ENCODE measurements at places on chromosomes 7 and 10.

DNA sequence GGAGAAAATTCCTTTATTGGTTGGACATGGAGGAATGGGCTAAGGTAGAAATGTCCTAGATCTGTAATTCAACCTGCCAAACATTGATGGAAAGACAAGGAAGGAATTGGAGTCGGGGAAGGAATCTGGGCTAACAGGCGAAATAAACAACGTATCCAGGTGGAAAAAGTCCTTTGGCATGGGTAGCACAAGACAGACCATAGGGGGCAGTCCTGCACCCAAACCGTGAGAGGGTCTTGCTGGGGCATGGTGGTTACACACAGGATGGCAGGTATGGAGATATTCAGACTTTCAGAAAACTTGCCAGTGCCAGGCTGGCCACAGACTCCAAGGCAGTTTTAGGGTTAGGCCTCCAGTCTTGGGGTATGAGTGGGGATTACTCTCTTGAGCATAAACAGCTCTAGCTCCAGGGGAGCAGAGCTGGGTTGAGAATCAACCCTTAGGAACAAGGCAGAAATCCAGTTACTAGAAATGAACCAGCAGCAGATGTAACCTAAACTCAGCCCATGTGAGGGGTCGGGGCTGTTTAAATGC lies 188.6 kb upstream of the GDF10 start:
- DNase-seq: no peak

- no peak for DNase-seq
Observed at GRCh38 chr10:109979215-109979614, 28.6 kb upstream of the ADD3 start.

DNA sequence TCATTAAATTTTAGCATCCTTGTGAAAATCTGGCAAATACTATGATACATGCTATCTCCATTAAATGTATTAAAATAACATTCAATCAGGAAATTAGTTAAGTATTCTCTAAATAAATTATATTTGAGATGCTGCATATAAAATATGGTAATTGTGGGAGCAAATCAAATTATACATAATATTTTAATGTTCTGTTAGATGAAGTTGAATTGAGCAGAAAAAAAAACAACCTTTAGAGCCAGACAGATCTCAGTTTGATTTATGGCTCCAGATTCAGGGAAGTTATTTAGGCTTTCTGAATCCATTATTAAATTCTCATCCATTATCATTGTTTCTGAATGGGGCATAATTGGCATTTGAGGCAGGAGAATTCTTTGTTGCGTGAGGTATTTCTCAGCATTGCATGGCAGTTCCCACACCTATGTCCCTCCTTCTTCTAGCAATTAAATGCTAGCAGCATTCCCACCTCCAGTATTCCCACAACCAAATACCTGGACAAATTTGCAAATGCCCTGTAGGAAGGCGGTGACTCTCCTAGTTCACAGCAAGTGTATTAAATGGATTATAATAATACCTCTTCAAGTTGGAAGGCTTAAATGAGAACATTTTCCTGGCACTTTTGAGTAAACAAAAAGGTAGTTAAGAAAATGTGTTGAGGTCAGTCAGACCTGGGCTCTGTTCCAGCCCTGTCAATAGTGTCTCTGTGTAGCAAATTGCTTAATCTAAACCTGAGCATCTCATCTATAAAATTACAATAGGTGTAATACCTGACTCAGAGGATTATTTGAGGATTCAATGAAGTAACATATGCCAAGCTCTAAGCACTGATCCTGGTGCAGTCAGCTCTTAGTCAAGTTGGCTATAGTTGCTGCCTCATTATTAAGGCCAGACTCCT lies 108.9 kb downstream of the RNLS start:
- no peak for DNase-seq

DNA sequence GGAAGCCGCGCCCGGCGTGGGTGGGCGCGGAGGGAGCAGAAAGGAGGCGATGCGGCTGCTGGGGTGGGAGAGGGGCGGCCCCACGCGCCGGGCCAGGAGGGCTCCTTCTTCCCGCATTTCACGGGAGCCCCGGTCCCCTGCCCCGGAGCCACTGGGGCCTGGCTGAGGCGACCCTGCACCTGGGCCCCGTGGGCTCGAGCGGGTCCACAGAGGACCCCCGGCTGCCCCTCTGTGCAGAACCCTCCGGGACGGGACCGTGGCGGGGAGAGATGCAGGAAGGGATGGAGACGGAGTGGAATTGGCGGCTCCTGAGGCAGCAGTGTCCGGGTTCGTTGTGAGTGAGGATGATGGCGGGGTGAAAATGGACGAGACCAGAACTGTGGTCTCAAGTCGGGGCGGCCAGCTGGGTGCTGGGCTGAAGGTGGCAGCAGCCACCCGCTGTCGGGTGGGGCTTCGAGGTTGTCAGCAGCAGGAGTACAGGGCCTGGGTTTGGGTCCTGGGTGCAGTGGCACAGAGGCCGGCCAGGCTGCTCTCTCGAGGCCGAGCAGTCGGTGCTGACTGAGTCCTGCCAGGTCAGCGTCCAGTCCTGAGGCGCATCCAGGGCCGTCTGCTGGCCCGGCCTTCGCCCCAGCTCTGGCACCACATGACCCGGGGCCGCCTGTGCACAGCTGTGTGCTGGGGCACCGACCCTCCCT lies 80.4 kb downstream of the VIPR2 start:
- DNase-seq: no peak

GRCh38 chr7:17632384-17632783 lies 307.9 kb downstream of the SNX13 start:
- no peak for DNase-seq

DNA sequence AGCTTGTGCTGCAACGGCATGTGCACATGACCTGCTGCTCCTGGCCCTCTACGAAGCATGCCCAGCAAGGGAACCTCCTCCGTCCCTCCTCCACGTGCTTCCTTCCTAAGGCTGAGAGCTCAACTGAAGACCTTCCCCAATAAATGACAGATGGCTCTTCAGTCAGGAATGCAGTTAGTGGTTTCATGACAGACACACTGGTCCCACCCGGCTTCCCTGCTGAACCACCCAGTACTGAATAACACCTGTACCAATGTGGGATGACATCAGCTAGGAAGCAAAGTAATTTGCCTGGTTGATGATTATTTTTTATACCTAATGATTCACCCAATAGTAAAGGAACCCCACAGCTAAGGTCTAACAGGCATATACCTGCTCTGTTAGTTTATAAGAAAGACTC lies 69.1 kb downstream of the SCRN1 start:
- no peak for DNase-seq

DNA sequence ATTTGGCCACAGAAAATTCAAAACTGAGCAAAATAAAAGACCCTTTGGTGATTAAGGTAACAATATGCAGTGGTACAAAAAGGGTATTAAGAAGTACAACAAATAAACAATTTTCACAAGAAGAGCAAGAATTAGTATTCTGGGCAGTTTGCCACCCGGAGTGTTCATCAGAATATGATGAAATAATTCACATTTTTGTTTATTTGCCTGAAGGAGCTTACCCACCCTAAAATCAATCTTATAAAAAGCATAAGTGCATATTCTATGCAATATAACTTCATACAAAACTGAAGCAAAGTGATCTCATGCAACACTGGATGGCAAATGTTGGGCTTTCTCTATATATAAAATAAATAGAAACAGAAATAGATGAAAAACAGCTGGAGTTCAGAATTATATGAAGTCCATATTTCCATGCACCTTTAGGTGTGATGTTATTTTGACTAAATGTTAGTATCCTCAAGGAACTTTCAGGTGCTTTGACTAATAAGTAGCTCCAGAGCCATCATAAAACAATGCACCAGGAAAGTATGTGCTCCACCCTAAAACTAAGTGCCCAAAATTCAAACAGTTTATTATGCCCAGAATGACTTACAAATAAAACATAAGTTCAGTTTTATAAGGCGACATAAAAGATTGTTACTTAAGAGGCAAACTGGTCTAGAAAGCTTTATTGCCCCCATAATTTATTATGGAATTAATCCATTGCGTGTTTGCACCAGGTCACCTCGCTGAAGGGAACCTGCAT lies 474.3 kb downstream of the SEMA3D start:
- DNase-seq: no peak

- DNase-seq: no peak
Observed at GRCh38 chr10:99654390-99655175, 4.7 kb upstream of the ENTPD7 start.

- no peak for DNase-seq
Observed at GRCh38 chr7:46607176-46607575, 686.1 kb upstream of the IGFBP3 start.

DNA sequence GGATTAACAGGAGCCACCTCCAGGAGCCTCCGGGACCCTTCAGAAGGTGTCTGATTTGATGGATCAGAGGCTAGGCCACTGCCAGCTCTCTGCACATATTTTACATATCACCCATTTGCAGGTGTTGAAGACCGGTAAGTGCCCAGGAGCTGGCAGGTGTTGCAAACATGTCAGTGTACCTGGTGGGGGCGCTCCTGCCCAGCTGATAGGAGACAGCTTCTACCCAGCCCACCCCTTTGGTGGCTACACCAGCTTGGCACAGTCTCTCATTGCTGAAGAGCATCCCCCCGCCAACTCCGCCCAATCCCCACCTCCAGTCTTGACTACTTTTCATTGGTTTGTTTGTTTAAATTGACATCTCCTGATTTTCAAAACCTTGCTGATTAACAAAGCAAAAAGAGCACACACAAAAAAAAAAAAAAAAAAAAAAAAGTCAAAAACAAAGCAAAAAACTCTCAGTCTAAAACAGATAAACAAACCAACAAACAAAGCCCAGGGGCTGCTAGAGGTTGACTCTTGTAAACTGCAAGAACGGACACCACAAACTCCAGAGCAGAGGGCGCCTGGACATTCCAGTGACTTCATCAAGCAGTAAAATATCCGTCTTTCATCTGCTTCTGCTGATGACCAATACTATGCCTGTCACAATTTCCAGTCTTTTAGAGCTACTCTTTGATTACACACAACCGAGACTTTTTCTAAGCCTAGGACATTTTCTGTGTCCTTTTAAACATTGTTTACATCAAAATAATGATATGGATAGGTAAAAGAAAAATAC lies 275.3 kb downstream of the NRG3 start:
- no peak for DNase-seq

- no peak for DNase-seq
Observed at GRCh38 chr7:123440101-123440548, 94.3 kb downstream of the IQUB start.

DNA sequence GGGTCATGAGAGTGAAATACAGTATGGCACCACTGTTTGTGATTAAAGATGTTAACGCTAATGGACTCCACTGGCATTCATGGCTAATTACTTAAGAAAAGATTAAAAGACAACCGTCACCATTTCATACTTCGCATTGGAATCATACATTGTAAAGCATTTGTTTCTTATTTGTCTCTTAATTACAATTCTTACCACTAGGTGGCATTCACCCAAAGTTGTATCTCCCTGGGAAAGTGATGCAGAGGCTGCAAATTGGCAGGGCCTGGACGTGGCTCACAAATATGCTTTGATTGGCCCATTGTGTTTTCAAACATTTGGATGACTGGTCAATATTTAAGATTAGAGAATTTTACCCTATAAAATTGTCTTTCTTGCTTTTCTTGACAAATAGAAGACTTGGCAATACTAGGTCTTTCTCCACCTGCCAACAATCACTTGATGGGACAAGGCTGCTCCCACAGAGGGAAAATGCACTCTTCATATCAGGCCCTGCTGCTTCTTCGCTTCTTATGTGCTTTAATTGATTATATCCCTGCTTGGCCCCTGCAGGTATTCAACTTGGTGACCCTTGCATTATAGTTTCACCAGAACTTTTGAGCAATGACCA lies 72.1 kb upstream of the STARD3NL start:
- DNase-seq: no peak

DNA sequence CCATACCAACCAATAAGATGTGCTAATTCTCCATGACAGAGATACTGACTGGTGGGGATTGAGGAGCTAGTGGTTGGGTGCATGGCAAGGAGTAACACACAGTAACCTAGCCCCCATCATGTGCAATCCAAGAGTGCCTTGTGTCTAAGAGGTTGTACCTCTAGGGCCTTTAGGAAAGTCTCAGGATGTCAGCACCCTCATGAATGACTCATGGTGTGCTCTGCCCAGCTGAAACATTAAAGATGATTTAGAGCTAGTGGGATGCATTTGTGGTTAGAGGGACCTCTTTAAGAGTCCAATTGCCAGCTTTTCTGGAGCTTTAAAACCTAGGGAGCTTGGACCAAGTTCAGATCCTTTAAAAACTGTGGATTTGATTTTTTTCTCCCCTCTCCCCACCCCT lies 181.1 kb downstream of the HERPUD2 start:
- no peak for DNase-seq

DNA sequence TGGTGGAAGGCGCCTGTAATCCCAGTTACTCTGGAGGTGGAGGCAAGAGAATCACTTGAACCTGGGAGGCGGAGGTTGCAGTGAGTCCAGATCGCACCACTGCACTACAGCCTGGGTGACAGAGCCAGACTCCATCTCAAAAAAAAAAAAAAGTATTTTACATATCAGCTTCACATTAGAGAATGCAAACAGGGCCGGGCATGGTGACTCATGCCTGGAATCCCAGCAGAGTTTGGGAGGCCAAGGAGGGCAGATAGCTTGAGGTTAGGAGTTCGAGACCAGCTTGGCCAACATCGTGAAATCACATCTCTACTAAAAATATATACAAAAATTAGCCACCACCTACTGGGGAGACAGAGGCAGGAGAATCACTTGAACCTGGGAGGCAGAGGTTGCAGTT lies 31.6 kb downstream of the USP54 start:
- DNase-seq: no peak

GRCh38 chr7:27193335-27194001 lies 6.4 kb downstream of the HOXA13 start:
- no peak for DNase-seq

DNA sequence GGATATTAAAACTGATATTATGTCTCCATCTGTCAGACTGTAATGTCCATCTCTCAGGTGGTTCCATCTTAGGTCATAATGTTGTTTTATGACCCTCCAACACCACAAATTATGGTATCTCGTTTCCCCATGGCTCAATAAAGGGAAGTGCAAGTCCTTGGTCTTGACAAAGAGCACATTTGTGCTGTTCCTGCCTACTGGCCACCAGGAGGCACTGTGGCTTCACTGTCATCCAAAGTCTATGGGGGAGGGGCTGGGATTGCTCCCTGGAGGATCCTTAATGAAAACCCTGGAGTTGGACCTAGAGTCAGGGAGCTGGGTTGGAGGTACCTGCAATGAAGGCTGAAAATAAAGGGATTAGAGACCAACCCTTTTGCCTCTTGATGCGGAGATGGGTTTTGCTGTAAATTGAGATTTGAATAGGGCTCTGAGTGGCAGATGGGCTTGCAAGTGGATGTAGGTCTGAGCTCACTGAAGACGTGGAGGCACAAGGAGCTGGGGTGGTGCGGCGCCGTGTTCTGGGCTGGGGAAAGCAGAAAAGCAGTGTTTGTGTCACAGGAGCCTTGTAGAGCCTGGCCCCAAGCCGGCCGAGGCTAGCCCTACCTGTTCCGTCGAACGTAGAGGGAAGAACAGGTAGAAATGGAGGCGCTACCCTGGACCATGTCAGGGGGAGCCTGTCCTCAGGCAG lies 180.5 kb upstream of the PRSS58 start:
- no peak for DNase-seq

Data from stimulated activated naive CD4-positive, alpha-beta T cell (primary cell).